ENCODE measurements at places on chromosomes 3 and 15.

- no peak for DNase-seq
These were observed 14.1 kb downstream of the PTPN23 start for GRCh38 chr3:47394881-47395280.

DNA sequence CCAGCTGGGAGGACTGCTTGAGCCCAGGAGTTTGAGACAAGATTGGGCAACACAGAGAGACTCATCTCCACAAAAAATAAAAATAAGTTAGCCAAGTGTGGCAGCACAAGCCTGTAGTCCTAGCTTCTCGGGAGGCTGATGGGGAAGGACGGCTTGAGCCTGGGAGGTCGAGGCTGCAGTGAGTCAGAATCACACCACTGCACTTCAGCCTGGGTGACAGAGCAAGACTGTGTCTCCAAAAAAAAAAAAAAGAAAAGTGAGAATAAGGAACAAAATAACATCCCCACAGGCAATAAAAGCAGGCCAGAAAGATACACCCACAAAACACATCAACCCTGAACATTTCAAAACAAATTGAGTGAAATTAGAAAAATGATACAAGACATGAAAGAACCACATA lies 48.7 kb upstream of the OCA2 start:
- no peak for DNase-seq

- no peak for DNase-seq
These were observed 340.1 kb downstream of the NAALADL2 start for GRCh38 chr3:175198991-175199783.

- DNase-seq: peak; percentile 39
These were observed 47.2 kb upstream of the ICE2 start for GRCh38 chr15:60526127-60526616.

DNA sequence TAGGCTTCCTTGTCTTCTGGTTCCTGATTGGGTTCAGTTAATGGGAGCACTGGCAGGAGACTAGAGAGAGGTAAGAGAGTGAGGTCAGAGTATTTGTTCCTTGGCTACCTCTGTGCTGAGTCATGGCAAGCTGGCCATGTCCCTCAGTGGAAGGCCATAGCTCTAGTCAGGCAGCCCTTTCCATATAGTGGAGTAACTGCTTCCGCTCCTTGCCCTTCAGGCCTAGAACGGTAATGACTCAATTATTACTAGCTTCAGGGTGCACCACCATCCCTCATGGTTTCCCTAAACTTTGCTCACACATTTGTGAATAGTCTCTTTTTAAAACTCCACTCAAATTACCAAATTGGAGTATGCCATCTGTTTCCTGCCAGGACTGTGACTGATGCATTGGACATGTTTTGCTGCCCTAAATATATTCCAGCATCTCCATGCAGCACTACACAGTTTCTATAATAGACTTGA lies 10.5 kb upstream of the ANO10 start:
- no peak for DNase-seq

DNA sequence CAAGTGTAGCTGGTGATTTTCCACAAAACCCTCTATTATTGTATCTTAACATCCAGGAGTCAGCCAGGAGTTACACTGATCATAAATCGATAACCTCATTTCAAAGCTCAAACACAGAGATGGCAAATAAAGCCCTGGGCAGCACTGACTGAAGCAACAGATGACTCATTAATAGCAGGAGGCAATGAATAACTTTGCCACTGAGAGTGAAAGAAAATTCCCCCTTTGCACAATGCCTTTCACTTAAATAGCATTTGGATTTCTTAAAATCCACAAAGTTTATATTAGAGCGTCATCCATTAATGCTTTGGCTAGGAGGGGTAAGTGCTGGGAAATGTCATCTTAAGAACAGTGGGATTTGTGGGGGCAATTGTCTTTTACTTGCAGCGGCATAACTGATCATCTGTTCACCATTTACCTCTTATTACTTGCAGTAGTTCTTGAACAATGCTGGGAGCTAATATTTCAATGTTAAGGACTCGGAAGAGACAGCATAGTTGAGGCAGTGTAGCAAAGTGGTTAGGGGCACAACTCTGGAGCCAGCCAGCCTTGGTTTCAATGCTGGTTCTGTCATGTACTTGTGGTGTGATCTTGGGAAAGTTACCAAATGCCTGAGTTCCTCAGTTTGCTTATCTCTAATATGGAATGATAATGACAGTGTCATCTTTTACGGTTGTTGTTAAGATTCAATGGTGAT lies 630.4 kb upstream of the TBL1XR1 start:
- DNase-seq: no peak

DNA sequence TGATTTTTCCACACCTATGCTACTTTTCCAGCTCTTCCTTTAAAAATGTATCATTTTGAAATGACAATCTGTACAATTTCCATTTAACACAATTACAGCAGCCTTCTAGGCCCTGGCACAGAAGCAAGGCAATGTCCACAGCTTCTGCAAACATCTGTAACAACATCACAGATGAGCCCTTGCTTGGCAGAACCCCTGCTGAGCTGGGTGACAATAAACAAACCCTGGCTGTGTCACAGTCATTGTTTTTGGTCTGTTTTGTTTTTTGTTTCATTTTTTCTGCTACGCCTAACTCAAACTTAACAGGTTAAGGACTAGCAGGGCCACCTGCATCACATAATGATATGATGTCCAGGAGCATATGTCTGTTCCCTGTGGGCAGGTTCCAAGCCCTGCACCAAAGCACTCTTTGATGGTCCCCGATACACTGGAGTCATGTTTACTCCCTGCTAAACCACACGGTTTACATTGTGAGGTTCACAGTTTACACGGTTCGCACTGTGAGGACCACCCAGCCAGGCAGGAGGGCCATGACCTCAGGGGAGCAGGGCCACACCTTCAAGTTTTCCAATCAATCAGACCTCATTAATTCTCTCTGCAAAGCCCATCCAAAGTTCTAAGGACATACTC lies 186.8 kb upstream of the CHRNA7 start:
- no peak for DNase-seq

- DNase-seq: no peak
These were observed 42.1 kb downstream of the ABTB1 start for GRCh38 chr3:127714866-127715265.

GRCh38 chr3:179927191-179927590 lies 109.5 kb downstream of the PEX5L start:
- DNase-seq: no peak

DNA sequence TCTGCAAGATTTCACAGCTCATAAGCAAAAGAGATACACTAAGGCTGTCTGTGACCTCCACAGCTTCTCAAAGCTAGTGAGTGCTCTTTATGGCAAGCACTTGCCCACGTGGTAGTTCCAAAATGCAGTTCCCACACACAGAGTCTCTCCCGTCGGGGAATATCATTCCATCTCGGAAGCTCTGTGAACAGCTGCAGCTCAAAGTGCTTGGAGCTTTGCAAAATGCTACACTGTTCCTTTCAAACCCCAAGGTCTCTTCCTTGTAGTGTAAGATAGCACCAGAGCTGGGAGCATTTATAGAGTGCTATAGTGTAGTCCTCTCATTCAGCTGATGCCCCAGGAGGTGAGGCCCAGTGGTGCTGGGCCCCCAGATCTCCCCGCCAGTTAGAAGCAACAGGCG lies 36.1 kb downstream of the ST6GAL1 start:
- no peak for DNase-seq

- DNase-seq: no peak
These were observed 136.5 kb downstream of the MAP2K5 start for GRCh38 chr15:67678993-67679392.

GRCh38 chr3:35633332-35634124 lies 5.8 kb upstream of the ARPP21 start:
- no peak for DNase-seq

DNA sequence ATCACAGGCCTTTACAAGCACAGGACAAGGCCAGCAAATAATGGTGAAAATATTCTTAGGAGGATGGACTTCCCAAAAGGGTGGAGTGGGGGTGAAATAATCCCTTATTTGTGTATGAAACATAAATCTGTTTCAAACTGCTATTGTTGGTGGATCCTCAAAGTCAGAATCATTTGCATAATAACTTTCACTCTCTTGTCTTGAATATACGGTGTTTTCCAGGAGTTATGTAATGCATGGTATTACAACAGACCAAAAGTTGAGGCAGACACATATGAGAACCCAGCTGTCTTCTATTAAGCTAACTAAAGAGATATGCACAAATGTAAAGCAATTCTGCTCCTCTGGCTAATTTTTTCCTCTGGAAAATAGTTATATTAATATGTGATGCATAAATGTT lies 57.7 kb downstream of the PRTG start:
- DNase-seq: no peak

- DNase-seq: no peak
These were observed 1060.8 kb downstream of the ROBO1 start for GRCh38 chr3:78706906-78707523.

DNA sequence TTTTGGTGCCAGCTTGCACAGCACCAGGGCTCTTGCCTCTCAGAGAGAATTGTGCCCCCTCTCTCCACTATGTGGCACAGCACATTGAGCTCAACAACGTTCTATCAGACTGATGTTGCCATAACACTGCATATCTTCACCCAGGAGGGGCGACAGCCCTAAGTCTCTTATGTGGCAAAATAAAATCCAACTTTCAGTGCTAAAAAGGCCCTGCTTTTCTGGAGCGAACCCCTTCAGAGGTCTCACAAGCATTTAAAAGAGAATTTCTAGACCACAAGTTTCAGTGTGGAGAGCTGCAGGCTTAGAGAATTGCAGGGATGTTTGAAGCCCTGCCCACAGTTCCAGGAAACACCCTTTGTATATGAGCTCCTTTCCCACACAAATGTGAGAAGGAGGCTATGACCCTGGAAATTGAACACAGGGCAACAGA lies 85.5 kb downstream of the LIPC start:
- DNase-seq: no peak

DNA sequence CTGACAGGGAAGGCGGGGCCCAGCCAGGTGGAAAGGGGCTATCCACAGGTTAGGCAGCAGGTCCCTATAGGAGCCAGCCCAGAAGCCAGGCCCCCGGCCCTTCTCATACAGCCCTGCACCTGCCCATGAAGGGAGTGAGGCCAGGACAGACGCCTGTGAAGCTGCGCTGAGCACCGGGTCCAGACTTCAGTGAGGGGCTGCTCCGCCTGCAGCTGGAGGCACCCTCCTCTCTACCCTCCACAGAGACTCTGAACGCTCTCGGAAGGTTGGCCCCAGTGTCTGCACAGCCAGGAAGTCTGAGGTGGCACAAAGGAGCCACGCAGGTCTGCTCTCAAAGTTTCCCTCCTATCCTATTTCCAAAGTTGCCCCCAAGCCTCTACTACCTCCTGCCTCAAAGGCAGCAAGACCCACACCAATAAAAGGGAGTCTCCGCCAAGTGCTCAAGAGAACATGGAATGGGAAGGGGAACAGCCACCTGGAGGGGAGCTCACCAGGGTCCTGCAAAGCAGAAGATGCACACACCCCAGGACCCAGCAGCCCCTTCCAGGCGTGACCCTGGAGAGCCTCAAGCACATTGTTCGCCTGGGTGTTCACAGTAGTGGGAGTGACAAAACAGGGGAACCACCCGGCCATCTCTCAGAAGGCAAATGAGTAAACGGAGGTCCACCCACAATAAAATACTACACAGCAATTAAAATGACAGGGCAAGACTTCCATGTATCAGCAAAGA lies 19.5 kb downstream of the XXYLT1 start:
- DNase-seq: no peak

- DNase-seq: no peak
These were observed 119.7 kb downstream of the WNT5A start for GRCh38 chr3:55367384-55367783.

- DNase-seq: no peak
These were observed 81.3 kb upstream of the BHLHE40 start for GRCh38 chr3:4897765-4898453.

DNA sequence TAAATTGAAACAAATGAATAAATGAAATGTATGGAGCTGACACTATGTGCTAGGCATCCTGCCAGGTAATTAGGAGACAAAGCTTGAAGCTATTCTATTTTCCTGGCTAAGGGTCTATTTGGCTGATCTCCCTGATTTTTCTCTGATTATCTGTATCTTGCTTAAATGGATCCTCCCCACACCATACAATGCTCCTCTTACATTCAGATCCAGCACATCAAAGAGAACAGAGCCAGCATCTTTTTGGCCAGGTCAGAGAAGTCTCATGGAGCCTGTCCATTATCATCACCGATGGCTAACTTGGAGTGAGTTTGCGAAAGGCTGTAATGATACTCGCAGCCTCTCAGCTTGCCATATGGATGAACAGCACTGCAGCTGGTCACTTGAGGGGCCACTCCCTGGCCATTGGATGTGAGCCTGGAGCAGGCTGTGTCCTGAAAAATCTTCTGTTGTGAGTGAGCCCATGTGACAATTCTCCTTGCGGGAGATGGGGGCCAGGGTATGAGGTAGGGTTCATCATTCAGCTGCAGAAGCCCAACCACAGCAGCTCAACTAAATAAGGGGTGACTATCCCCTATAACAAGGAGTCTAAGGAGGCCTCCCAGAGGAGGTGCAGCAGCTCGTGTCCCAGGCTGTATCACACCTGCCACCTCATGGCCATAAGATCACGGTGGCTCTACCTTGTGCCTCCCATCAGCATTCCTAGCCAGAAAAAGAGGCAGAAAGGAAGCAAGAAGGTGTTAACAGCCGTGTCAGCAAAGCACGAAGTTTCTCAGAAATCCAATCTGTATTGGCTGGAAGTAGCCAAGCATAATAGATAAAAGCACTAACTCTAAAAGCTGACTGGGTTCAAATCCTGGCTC lies 69.3 kb upstream of the ST8SIA2 start:
- DNase-seq: no peak

DNA sequence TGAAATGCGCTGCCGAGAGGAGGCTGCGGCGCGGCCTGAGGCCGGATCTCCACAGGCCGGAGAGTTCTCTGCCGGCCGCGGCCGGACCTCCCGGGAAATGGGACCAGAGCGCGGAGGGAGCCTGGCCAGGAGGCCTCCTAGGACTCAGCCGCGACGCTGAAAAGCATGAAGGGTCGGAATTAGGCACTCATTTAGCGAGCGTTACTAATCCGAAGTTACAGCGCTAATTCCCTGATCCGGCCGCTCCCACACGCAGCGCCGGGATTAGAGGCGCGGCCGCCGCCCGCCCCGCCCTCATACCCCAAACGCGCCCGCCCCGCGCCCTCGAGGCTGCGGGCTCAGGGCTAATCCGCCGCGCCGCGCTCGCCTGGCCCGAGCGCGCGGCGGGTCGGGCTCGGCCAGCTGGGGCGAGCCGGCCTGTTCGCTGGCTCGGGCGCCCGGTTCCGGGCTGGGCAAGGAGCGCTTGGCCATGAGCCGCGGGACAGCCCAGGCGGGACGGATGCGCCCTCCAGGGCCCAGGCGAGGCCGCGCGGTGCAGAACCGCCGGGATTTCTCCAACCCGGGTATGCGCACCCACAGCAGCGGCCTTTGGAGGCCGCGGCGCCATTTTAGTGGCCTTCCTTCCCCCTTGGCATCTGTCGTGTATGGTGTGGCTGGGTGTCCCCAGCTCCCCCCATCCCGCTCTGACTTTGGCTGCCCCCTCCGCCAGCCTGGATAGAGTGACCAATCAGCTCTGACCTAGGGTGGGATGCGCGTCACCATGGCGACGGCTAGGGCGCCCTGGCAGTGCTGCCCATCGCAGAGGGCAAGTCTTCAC lies 36.8 kb upstream of the POLG start:
- DNase-seq: no peak

DNA sequence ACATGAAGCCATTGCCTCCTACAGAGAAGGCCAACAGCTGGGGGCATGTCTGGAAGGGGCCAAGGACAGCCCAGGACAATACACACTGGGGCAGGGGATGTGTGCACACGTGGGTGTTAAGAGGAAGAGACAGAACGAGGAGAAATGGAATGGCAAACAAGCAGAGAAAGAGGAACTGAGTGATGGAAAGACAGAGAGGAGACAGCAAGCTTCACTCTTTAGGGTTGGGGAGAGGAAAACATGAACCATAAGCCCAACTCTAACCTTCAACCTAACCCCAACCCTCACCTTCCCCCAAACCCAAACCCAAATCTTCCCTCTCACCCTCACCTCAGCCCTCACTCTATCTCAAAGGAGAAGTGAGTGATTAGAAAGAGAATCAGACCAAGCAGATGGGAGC lies 11.9 kb upstream of the PARL start:
- no peak for DNase-seq
